AG09309 (cell line): ENCODE measurements at places on chromosomes 11 and 22.

GRCh38 chr22:25749420-25750169 lies 7.6 kb downstream of the MYO18B start:
- DNase-seq, result no peak

DNA sequence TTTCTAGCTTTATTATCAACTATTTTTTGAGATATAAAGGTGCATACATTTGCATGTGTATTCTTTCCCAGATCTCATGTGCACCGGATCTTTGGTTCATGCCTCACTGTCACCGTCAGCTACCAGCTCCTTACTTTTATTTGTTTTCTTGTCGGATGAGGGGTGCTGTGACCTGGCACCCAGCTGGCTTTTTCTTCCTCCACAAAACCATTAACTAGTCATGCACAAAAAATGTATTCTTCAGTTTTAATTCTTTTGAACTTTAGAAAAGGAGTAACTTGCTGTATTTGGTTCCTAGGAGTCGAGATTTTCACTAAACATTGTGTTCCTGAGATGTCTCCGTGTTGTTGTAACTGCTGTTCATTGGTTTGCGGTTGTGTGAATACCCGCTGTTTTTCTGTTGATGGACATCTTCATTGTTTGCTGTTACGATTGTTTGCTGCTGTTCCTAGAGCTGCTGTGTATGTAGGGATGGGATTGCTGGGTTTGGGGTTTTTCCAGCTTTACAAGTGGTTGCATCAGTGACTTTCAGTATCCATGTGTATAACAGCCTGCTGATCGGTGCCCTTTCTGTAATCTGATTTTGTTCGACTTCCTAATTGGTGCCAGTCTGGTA lies 39.4 kb downstream of the MOV10L1 start:
- DNase-seq, result no peak

DNA sequence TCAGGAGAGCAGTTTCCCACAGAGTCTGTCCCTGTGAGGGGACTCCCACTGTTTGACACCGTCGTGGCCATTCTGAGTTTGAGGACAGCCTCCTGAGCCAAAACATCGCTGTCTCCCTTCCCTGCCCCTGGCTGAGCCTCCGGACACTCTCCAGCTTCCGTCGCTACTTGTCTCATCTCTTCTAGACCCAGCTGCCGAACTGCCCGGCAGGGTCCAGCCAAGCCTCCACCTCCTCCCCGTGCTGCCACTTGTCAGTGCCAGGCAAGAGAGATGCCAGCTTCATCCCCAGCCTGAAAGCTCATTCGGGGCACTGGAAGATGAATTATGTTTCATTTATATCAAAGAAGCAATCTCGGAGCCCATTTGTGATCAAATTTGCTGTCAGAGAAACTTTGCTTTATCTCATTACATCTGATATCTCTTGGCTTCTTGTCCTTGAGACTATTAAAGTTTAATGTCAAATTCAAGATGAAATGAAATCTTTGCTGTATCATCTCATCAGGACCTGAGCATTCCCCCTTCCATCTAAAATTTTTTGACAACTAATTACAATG lies 283.9 kb downstream of the BUD13 start:
- DNase-seq, result no peak

DNA sequence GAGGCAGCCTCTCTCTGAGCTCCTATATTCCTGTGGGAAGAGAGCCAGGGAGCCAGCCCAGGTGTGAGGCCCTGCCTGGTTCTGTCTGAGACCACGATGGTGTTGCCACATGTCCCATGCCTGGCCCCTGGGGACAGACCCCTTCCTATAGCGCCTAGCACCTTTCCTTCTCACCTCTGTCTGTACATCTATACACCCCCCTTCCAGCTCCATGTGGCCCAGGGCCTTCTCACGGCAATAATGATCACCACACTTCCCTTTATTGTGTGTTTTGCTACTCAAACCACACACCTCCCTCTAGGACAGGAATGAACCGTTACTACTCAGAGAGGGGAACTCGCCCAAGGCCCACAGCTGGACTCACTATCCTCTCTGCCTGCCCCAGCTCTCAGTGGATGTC lies 12.8 kb downstream of the CD82 start:
- DNase-seq, result no peak
